GM12892 (cell line): ENCODE measurements at places on chromosomes 1 and 21.

- DNase-seq = no peak
Measured at GRCh38 chr1:12202190-12202497, 27.7 kb upstream of the VPS13D start.

DNA sequence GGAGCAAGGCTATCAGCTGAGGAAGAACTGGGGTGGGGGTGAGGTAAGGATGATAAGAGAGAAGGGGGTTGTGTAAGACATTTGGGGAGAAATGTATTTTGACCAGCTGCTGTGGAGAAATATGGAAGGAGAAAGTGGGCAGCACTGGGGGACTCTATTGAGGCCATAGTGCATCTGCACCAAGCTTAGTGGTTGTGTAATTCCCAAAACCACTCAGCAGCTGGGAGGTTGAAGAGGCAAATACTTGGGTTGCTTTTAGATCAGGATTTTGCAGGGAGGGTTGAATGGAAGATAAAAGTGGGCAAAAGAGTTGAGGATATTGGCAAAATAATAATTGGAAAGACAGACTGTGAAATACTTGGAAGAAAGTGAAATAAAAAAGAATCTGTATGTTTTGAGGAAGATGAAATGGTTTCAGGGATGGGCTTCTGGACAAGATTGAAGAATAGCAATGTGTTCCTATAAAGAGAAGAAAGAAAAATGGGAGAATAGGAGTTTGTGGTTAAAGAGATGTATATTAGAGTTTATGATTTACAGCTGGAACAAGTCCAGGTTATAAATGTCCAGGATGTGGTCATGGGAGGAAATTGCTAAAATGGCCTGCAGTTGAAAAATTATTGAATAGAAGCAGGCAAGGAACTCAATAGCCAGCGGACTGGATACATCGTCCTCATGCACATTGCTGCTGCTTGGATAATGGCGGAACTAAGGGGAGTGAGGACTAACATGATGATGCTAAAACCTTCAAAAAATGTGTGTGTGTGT is 162.7 kb downstream of the DNM3 start:
- DNase-seq = no peak

- no peak for DNase-seq
Measured at GRCh38 chr1:3745071-3745470, 7.2 kb upstream of the CCDC27 start.

GRCh38 chr1:160522622-160523345 is at the start of gene SLAMF6:
Gene SLAMF6, minus strand, starts transcription at chr1:160523255. Its CDS starts 63 bp downstream, at chr1:160523192.
- no peak for DNase-seq

- DNase-seq = no peak
Measured at GRCh38 chr1:78560811-78561210, 59.4 kb upstream of the IFI44L start.

- no peak for DNase-seq
Measured at GRCh38 chr1:112703706-112704105, 3.2 kb downstream of the RHOC start.

GRCh38 chr1:61245696-61246400 is 163.5 kb downstream of the NFIA start:
- DNase-seq = no peak

- DNase-seq = no peak
Measured at GRCh38 chr1:43431676-43432075, 22.1 kb downstream of the HYI start.

- DNase-seq = no peak
Measured at GRCh38 chr21:30028537-30028936, 88.7 kb upstream of the GRIK1 start.
